ENCODE measurements at places on chromosomes 6 and 20.

GRCh38 chr20:25250508-25250907, 2.6 kb downstream of the PYGB start:
- DNase-seq = no peak

GRCh38 chr6:31386977-31387376, 16.4 kb upstream of the MICA start:
- no peak for DNase-seq

GRCh38 chr6:116445102-116445501, 16.1 kb upstream of the CALHM6 start:
- no peak for DNase-seq

GRCh38 chr6:162364488-162364887, 363.1 kb downstream of the PRKN start:
- DNase-seq = no peak

DNA sequence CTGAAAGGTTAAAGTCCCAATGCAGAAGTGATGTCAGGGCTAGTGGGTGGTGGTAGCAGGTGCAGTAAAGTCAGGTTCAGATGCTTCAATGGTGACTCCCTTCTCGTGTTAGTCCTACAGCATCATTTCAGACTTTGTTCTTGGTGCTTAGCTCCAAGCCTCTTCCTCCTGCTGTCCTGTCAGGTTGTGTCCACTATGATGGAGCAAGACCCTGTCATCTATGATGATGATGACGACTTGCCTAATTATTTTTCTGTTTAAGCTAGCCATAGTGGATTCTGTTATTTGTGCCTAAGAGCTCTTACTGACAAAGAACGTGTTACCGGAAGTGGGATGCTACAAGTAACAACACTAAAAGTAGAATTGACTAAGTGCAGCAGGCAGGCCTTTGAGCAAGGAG, 5.0 kb upstream of the FERMT1 start:
- no peak for DNase-seq

- DNase-seq = no peak
Measured at GRCh38 chr6:136079701-136080565, 170.2 kb downstream of the MTFR2 start.

DNA sequence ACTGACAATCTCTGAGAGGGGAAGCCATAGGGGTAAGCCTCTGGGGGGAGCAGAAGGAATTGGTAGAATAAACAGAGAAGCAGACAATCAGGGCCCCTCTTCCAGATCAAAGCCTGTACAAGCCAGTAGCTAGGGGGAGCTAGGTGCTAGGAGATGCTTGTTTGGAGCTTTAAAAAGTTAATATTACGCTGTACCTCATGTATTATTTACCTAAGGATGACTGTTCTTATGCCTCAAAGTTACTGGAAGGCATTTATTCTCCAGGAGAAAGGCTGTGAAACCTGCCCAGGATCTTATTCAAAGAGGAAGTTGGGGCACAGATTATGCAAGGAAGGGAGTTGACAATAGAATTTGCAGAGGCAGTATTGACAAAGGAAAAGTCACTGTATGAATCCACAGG, 111.8 kb upstream of the SLC35F1 start:
- DNase-seq = no peak

GRCh38 chr6:11760015-11760473, 18.6 kb downstream of the ADTRP start:
- no peak for DNase-seq

DNA sequence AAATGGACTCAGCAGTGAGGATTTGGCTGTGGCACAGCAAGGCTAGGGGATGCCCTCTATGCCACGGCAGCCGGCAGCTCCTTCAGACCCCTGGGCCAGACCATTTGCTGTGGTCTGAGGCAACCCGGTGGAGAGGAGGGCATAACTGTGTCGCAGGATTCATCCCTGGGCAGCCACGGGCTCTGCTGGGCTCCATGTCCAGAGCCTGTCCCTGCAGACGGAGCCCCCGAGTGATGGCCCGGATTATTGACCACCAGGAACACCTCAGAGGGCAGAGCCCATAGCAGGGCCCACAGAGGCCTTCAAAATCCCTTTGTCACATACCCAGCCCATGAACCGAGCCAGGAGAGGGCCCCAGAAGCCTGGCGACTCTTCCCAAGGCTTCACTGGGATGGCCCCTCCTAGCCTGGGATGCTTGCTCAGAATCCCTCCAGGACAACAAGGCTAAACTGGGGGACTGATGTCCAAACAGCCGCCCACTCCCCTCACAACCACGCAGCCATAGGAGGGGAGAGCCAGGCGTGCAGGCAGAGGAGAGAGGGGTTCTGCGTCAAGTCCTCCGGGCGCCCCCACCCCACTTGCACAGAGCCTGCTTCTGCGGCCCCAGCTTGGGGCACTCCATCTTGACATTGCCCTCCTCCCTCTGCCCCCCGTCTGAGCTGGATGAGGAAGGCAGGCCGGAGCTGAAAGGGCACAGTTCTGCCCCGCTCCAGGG, 68.2 kb upstream of the AFDN start:
- DNase-seq = no peak

- no peak for DNase-seq
Measured at GRCh38 chr6:77373955-77374354, 89.3 kb downstream of the HTR1B start.

DNA sequence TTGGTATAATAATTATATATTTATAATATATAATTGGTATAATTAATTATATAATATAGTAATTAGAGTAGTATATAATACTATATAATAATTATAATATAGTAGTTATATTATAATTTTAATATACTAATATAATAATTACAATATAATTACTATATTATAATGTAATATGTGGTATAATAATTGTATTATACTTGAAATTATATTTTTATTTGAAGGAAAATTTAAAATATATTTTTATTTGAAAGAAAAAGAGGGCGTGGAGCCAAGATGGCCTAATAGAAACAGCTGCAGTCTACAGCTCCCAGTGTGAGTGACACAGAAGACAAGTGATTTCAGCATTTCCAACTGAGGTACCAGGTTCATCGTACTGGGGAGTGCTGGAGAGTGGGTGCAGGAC, 365.9 kb downstream of the MMUT start:
- DNase-seq = no peak

- DNase-seq = no peak
Measured at GRCh38 chr6:18165751-18166150, 10.5 kb downstream of the KDM1B start.

DNA sequence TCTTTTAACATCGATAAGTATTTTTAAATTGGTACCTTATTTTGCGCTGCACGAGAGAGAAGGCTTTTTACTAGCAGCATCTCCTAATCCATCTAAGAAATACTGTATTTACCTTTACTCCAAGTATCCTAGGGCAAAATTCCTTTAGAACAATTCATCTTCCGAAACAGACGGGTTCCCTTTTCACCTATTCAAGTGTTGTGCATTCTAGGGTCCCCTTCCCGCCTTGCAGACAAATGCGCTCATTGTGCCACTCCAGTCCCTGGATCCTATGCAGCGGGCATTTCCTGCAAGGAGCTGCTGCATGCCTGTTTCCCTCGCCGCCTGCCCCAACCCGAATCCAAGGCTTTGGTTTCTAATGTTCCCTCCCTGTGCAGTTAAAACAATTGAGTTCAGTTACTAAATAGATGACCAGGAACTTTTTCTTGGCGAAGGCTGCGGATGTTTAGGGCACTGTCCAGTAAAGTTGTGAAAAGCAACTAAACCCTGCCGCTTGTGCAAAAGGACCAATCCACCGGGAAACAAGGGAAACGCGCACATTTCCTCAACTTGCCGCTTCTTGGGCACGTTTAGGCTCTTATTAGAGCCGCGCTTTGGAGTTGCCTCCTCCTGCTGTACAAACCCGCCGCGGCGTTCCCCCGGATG, 556 bp upstream of the SCAF8 start:
- DNase-seq = peak; percentile 19

GRCh38 chr6:66751630-66752029, 1044.6 kb upstream of the EYS start:
- no peak for DNase-seq

DNA sequence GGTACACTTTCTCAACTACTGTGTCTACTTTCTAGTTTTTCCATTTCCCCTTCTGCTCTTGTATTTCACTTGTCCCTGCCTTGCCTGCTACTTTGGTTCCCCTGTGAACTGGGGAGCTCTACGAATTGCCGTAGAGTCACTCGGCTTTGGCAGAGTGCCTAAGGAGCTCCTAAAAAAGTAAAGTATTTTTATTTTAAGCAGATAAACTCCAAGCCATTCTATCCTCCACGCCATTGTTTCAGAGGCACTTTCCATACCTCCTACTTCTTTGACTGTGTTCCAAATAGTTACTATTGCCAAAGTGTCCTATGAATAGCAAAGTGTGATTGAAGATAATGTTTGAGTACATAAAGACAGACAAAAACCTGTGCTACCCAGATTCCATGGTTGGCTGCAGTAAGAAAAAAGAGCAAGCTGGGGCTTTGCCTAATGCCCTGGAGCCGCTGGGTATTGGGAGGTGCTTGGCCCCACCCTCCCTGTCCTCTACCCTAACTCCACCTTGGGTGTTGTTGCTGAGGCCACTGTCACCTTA, 5.1 kb upstream of the MBOAT1 start:
- no peak for DNase-seq

DNA sequence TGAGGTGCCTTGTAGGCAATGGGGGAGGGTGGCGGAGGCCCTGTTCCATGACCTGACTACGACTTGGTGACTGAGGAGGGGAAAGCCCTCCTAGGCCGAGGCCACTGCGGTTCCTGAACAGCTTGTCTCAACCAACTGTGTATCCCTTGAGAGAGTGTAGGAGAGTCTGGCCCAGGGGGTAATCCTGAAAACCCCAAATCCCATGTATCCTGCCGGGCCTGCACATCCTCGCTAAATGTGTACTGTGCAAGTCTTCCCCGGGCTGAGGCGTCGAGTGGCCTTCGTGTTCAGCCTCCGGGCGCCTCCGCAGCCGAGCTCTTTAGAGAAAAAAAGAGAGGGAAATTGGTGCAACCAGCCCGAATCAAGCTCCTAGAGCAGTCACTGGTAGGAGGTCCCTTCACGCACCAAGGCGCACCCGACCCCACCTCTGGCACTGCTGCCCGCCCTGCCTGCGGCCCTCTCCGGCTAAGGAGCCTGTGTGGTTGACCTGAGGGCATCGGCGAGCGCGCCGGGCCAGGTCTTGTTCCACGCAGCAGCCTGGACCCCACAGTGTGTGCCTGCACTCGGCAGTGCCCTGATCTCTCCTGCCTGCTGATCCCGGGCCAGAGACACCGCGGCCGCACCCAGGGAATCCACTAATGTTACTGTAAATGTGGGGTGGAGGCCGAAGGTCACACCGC, 7.3 kb downstream of the SIM1 start:
- no peak for DNase-seq

DNA sequence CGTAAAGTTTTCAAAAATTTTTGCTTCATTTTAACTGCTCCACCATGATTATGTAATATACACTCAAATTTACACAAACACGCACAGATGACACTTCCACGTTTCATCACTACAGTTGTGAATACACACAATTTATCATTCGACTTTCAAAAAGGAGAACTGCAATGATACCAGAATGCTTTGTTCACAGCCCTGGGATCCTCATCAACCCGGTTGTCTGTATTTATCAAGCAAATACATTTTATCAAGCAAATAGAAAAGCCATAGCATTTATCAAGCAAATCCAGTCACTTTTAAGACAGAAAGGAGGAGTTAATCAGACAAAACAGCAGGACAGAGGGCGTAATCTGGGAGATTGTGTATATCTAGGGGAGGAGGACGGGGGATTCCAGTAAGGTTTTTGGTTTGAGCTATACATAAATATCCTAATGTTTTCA, 20.3 kb upstream of the ABT1 start:
- no peak for DNase-seq

DNA sequence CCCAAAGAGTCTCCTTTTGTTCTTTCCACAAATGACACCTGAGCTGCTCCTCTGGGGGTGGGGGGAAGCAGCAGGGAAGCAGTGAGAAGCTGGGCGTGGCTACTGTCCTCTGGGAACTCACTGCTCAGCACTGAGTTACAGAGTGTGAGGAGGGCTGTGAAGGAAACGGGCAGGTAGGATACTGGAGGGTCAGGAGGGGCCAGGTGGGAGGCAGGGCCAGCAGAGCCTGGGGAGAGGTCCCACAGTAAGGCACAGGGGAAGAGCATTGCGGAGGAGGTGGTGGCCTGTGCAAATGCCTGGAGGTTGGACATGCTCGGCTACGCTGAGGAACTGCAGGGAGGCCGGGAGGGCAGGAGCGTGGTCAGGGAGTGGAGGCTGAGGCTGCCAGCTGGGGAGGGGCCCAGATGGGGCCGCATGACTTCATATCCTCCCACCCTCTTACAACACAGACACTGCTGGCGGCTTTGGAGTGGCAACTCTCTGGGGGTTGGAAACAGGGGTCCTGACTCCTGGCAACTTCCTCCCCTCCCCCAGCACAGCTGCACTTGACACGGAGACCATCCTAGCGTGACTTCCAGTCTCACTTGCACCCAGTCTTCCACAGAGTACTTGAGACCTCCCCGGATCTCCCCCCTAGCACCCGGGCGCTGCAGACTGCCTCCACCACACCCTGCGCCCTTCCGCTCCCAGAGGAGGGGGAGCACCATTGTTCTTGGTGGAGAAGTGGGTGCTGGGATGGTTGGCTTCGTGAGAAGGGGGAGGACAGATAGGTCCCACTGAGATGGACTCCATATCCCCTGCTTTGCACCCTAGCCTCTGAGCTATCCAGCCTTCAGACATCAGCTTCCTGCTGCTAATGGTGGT, 34.2 kb downstream of the RBM38 start:
- no peak for DNase-seq

DNA sequence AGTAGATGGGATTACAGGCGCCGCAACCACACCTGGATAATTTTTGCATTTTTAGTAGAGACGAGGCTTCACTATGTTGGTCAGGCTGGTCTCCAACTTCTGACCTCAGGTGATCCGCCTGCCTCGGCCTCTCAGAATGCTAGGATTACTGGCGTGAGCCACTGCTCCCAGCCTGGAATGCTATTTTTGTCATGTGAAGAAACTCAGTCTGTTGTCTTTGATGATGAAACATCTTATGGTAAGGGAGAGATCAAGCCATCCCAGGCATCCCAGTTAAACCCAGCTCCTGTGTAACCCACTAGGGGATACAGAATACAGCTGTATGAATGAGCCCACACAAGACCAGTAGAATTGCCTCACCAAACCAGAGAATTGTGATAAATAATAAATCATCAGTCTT, 83.6 kb upstream of the RBM24 start:
- DNase-seq = no peak

DNA sequence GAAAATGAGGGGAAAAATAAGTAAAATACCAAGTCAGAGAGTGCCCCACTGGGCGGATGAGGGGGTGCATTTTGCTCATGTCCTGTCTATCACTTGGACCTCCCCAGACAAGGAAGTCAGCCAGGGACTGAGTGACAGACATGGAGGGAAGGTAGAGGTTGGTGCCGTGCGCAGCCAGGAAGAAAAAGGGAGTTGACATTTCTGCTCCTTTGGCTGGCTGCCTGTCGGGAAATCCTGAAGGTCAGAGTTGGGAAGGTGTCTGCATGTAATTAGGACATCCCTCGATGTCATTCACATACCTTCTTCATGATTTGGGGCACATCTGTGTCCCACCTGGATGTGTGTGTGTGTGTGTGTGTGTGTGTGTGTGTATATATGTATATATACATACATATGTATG, 8.9 kb downstream of the GUCA1A start:
- DNase-seq = no peak

GRCh38 chr6:109373762-109374161, 8.5 kb downstream of the CD164 start:
- DNase-seq = no peak

GRCh38 chr6:163513570-163514166, 99.2 kb downstream of the QKI start:
- DNase-seq = no peak

Data from memory B cell (primary cell).